Kidney epithelial cell (primary cell): ENCODE measurements at places on chromosomes 6 and 20.
A peak's percentile ranks its signal among the peaks of the same experiment; 100 is the strongest.

DNA sequence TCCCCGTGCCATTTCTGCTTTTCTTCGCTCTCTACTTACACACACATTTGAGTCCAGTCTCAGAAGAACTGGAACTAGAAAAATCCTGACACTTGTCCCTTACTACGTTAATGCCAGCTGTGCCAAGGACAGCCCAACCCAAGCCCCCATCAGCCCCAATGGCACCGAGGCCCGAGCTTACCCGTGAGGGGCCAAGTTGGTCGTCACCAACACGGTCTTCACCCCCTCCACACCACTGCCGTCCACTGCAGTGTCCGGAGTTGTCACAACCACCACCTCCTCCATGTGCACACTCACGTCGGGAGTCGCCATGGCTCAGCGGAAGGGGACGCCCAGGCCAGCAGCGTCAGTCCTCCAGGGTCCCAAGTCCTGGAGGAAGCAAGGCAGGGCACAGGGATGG is 7.8 kb downstream of the GMEB2 start:
- DNase-seq: no peak

GRCh38 chr20:29878281-29878741 is 1379.2 kb upstream of the DEFB115 start:
- DNase-seq: no peak

GRCh38 chr20:43761386-43762340 is 34.9 kb upstream of the GTSF1L start:
- DNase-seq: no peak

DNA sequence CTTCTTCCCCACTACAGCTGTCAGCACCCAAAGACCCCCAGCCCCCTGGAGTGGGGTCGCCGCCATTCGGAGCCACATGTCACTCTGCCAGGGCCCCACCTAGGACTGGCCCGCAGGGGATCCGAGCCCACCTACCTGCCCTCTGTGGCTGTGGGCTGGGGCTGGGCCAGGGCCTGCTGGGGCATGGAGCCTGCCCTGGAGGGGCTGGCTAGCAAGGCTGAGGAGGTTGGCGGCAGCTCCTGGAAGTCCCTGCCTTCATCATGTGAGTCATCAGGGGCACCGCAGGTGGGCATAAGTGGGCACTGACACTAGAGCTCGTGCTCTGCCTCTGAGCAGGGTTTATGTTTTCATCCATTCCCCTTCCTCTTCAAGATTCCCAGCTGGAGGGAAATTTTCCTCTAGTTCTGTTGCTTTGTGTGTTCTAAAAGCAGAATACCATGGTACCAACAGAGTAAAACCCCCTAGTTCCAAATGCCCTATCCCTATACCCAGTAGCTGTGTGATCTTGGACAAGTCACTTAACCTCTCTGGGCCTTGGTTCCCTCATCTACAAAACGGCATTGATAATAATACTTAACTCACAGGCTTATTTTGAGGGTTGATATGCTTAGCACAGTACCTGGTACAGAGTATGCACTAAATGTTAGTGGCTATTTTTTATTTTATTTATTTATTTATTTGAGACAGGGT is 8.7 kb upstream of the FANCE start:
- DNase-seq: no peak

GRCh38 chr6:165922309-165922794 is 245.3 kb downstream of the TBXT start:
- DNase-seq: no peak

GRCh38 chr6:20366082-20366830 is 35.4 kb upstream of the E2F3 start:
- DNase-seq: no peak

- DNase-seq: no peak
Observed at GRCh38 chr6:108768166-108768555, 80.1 kb upstream of the ARMC2 start.

DNA sequence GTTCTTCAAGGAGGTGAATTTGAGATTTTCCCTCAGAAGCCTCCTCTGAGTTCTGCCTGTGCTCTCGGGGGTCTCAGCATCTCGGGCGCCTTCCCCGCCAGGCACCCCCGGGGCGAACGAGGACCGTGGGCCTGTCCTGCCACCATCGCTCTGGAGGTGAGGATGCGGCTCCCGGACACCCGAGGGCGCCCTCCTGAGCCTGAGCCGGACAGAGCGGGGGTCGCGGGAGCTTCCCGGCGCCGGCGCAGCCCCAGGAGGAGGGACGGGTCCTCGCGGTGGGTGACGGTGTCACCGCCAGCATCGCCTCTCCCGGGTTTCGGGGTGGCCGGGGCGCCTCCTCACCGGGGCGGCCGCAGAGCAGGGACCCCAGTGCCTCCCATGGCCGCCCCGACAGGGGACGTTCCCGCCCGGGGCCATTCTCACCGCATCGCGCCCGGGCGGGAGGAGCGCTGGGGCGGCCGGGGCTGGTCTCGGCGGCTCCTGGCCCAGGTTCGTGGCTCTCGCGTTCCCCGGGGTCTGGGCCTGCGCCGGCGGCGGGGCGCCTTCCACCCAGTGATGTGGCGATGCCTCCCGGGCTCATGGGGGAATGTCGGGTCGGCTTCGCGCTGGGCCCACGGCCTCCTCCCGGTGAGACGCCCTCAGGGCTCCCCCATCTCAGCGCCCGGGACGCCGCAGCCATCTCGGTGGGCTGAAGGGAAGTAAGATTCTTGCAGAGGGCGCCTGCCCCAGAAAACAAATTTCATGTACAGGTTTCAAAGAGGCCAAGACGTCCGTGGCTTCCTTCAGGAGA is 210.5 kb downstream of the ERMARD start:
- no peak for DNase-seq

- peak; percentile 66 for DNase-seq
Observed at GRCh38 chr6:135936606-135937005, 85.1 kb downstream of the PDE7B start.

- no peak for DNase-seq
Observed at GRCh38 chr20:3689978-3690377, 8.2 kb upstream of the ADAM33 start.

DNA sequence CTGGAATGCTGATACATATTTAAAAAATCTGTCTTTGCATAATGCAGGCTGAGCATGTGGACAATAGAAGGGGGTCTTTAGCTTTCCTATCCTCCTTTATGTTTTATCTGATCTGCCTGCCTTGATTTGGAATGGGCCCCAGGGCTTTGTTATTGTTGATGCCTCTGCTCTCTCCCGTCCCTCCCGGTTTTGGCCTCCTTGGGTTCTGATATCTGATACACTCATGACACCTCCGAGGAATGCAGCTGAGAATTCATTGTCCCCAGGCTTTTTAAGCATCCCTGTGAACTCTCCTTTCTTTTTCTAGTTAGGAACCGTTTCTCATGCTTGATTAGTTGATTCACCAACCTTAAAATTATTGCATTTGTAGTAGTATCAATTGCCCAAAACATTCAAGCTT is 185.5 kb upstream of the RALGAPA2 start:
- DNase-seq: no peak

- DNase-seq: peak; percentile 72
Observed at GRCh38 chr6:131061041-131061750, 1.8 kb downstream of the EPB41L2 start.

DNA sequence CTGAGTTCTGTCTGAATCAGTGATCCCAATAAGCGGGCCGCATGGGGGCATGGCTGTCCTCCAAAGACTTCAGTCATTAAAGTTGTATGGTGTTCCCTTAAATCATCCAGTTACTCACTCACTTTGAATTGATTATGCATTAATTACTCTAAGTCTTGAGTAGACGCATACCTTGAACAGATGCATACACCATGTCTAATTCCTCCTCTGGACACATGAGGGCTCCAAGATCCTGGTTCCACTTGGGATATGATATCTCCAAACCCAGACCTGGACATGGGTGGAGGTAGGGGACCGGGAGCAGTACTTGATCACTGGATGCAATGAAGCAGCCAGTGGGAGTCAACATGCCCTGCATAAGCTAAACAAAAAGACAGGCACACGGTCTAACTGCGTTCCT is 204.5 kb downstream of the FNDC1 start:
- no peak for DNase-seq

DNA sequence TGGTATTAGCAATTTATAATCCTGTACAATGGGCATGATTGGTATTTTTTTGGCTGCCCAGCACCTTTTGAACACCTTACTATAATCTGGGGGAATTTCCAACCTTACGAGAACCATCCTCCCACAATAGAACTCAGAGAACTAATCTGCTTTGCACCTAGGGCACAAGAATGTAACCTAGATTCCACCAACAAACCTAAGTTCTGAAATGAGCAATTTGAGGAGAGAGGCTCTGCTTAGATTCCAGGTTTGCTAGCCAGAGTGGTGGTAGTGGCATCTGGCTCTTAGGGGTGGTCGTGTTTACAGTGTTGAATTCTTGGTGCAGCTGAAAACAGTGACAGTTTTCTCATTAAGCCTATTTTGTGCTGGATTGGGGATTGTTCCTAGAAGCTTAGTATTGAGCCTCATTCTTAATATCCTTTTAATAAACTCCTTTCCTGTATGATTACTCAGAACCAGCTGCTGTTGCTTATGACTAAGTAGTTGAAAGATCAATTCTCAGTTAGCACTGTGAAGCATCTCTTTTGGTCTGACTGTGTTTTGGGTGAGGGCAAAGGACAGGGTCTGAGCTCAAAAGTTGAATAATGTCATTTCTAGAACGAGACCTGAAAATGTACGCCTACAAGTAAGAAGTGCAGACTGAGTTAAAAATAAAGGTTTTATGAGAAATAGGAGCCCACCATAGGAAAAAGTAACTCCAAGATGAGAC is 385.6 kb downstream of the CDKAL1 start:
- DNase-seq: no peak

DNA sequence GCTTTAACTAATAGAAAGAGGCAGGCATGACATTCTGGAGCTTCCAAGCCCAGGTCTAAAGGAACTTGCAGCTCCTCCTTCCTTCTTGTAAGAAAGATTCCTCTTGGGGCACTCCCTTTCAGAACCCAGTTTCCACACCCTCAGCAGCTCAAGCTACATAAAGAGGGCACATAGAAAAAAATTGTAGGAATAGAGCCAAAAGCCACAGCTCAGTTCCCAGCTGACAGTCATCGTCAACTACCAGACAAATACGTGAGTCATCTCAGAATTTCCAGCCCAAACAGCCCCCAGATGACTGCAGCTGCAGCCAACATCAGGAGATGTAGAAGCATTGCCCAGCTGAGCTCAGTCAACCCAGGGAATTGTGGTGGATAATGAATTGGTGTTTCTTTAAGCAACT is 349.8 kb upstream of the ARID1B start:
- peak; percentile 97 for DNase-seq

DNA sequence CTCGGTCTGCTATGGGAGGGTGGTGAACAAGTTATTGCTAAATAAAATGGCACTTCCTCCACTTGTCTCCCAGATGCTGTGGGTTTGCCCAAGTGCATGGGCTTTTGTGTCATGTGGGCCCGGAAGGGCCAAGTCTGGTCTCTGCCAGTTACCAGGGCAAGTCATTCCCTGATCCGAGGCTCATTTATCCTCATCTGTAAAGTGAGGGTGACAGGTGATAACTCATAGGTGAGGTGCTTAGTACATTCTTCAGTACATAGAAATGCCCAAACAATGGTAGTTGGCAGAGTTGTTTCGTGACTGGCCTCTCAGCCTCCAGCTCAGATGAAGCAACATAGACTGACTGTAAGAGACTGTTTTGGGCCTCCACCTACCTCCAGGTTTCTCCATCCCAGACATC is 2.0 kb upstream of the MUCL3 start:
- DNase-seq: no peak

- no peak for DNase-seq
Observed at GRCh38 chr20:21395666-21396598, 1.4 kb downstream of the NKX2-4 start.

GRCh38 chr6:163386329-163386908 is 28.1 kb upstream of the QKI start:
- no peak for DNase-seq

DNA sequence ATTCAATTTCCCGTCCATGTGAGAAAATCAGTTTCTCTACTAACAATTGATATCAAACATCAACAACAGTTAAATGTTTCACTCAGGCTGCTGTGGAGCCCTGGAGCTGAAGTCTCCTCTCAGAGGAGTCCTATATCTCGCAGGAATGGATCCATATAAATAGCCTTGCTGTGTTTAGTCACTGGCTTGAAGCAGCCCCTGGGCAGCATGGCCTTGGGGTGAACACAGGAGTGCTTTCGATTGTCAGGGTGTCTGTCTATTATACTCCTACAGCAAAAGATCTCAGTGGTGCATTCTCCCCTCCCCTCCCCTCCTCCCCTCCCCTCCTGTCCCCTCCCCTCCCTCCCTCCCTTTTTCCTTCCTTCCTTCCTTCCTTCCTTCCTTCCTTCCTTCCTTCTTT is 141.9 kb downstream of the CCDC170 start:
- no peak for DNase-seq

DNA sequence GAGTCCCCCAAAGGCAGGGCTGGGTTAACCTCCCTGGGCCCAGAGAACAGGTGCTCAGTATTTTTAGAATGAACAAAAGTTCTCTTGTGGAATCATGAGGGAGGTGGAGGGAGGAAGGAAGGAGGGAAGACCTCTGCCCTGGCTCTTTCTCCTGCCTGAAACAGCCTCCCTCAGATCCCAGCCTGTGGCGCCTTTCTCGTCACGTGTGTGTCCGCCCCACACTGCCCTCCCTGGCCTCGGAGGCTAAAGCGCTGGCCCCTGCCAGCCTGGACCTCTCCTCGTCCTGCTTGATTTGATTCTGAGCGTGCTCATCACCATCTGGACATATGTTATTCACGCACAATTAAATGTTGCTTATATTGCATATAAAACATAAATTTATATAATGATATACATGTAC is 40.9 kb downstream of the PHACTR3 start:
- no peak for DNase-seq

- DNase-seq: no peak
Observed at GRCh38 chr6:71290611-71291010, 2.0 kb downstream of the OGFRL1 start.

- no peak for DNase-seq
Observed at GRCh38 chr20:39799366-39799965, 837.3 kb downstream of the DHX35 start.

DNA sequence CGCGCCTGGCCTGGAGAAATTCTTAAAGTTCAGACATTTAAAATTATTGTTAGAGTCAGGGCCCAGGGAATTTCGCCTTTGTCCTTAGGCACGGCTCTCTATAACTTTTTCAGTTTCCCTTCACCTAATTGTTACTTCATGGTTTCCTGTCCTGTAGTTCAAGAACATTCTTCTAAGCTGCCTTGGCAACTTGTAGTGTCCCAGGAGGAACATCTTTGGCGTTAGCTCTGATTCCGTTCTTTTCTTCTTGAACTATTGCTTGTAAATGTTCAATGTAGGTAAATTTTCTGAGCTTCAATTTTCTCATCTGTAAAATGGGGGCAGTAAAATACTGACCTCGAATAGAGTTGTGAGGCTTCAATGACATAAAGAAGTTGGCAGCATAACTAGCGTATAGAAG is 41.8 kb downstream of the TIAM2 start:
- no peak for DNase-seq

DNA sequence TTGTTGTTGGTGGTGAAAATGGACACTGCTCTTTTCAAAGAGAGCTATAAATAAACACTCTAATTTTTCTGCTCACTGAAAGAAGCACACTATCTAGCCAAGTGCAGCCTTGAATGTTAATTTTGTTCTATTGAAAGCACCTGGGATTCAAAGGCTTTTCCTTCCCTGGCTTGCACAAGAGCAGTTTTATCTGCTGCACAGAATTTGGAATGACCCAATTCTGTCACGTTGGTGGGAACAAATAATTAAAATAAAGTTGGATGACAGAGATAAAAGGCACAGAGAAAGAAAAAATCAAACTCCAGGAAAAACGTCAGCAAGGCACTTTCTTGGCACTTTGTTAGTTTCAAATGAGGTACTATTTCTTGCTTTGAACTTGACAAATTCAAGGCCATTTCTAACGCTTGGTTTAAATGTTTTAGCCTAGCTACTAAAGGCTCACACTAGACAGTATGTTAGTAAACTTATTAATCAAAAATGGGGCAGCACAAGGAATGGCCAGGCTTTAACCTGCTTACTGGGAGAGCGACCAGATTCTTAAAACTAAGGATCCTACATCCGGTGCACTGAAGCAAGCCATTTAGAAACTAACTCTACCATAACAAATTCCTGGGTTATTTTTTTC is 145.5 kb upstream of the ARG1 start:
- DNase-seq: no peak
